ENCODE measurements at places on chromosomes 1 and 21.

- DNase-seq, result no peak
Measured at GRCh38 chr1:199976496-199977144, 50.9 kb upstream of the NR5A2 start.

GRCh38 chr1:21005466-21006239 lies 171.0 kb downstream of the EIF4G3 start:
- no peak for DNase-seq

GRCh38 chr1:201251411-201251810 lies 31.9 kb upstream of the PKP1 start:
- DNase-seq, result no peak

DNA sequence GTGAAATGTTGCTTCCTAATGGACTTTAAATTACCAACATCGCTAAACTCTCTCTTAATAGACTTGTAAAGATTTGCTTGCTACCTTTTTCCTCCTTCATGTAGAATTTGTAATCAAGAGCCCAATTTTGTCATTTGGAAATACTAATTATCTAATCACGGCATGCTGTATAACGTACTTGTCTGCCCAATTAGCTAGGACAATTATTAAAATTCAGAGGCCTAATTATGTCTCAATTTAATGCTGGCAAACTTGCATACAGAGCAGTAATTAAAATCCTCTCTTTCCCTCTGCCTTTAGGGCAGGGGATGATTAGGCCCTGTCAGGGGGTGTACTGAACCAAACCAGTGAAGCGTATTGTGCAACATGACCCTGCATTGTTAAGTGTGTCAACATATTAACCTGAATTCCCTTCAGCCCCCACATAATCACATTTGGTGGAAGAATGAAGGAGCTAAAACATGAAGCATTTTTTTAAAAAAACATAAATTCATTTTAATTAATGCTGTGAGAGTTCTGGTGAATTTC lies 137.4 kb upstream of the BARHL2 start:
- DNase-seq, result no peak

DNA sequence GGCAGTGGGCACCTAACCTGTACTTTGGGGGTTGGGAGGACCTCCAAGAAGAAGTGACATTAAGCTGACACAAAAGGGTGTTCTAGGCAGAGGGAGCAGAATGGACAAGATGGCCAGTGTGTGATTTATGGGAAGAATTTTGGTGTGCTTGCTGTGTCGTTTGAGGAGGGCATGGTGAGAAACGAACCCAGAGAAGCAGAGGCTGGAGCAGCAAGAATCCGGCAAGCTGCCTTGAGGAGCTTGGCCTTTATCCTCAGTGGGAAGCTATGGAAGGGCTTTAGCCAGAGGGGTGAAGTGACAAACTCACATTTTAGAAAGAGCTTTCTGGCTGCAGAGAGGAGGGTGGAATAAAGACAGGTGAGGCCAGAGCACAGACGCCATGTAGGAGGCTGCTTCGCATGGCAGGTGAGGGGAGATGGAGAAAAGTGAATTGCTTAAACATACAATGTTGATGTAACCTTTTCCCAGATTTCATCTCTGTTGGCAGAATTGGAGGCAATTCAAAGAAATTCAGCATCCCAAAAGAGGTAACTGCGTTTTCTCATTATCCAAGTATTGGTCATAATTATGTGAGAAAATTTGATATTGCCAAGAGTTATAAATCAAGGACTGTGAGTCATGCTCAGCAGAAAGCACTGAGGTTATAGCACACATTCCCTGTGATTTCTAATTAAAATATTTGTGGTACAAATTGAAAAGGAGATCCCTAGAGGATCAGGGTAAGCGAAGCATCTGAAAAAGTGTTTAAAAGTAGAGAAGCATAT lies 26.5 kb downstream of the TRIM45 start:
- DNase-seq, result no peak

DNA sequence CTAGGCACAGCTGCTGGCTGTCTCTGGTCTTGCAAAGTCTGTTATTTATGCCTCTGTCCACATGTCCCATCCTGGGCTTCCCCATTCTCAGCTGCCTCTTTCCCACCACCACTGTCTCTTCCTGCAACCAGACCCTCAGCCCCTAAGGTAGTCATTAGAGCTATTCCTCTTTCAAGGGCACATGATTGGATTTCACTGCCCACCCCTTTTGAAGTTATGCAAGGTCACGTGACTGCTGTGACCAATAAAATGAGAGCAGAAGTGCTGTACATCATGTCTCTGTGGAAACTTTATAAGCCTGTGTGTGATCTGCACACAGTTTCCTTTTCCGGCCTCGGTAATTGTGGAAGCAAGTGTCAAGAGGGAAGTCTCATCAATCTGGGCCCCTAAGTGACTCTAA lies 136.6 kb upstream of the HMGB4 start:
- no peak for DNase-seq

GRCh38 chr21:36456729-36457414 lies 23.1 kb downstream of the CLDN14 start:
- DNase-seq, result no peak

DNA sequence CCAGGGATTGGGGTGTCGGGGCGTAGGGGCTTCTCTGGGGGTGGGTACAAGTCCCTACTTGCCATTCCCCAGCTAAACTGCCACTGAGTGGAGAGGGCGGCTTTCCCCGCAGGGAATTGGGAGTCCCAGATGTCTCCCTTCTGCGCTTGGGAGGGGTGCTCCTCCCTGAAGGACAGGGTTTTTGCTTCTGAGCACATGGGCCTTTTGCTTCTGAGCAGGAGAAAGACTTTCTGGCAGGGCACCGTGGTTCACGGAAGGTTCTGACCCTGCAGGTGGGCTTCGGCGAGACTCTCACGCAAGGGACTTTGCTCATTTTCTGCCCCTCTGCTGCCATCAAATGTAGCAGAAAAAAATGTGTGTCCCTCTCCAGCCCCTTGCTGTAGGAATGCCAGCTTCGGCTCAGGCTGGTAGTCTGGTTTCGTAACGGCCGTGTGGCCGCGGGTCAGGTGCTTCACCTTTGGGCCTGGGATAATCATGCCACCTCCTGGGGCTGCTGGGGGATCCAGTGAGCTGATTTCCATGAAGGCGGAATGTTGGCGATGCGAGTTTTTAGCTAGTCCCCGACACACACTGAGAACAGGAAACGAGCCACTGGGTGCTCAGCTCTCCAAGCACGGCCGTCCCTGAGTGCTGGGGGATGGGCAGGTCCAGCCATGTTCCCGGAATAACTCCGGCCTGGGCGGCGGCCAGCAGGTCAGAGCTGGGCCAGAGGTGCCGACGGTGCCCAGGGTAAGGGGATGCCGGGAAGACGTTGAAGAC lies 364.0 kb downstream of the CAMTA1 start:
- DNase-seq, result no peak

DNA sequence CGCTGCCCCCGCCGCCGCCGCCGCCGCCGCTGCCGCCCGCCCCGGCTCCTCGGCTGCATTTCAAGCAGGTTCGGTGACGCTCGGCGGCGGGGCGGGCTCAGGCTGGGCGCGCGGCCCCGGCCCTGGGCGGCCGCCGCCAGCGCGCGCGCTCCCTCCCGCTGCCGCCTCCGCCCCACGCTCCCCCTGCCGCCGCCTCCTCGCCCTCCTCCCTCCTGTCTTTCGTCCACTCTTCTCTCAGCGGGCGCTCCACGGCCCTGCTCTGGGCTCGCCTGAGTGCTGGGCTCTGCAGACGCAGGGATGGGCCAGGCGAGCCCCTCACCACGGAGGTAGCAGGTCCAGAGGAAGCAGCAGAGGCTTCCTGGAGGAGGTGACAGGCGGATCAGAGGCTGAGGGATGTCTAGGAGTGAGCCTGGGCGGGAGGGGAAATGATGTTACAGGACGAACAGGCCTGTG lies at the start of gene LRP8:
Gene LRP8 (minus strand): TSS at position 62 of the 453 bp plus-strand sequence. CDS start 158 bp downstream, outside the sequence.
- DNase-seq, result peak; percentile 69

All from NK-92 treated with Interleukin-12 subunit alpha and Interleukin-12 subunit beta, amount 100 ng/mL, for 24 hours (cell line).